HFFc6 (cell line): ENCODE measurements at places on chromosomes 12 and 14.

- DNase-seq, result no peak
These were observed 4.0 kb upstream of the CPNE6 start for GRCh38 chr14:24067133-24068082.

- no peak for DNase-seq
These were observed 128.0 kb downstream of the NDUFA12 start for GRCh38 chr12:94875525-94875924.

GRCh38 chr12:65948320-65949008 lies 124.2 kb downstream of the HMGA2 start:
- peak; percentile 89 for DNase-seq

DNA sequence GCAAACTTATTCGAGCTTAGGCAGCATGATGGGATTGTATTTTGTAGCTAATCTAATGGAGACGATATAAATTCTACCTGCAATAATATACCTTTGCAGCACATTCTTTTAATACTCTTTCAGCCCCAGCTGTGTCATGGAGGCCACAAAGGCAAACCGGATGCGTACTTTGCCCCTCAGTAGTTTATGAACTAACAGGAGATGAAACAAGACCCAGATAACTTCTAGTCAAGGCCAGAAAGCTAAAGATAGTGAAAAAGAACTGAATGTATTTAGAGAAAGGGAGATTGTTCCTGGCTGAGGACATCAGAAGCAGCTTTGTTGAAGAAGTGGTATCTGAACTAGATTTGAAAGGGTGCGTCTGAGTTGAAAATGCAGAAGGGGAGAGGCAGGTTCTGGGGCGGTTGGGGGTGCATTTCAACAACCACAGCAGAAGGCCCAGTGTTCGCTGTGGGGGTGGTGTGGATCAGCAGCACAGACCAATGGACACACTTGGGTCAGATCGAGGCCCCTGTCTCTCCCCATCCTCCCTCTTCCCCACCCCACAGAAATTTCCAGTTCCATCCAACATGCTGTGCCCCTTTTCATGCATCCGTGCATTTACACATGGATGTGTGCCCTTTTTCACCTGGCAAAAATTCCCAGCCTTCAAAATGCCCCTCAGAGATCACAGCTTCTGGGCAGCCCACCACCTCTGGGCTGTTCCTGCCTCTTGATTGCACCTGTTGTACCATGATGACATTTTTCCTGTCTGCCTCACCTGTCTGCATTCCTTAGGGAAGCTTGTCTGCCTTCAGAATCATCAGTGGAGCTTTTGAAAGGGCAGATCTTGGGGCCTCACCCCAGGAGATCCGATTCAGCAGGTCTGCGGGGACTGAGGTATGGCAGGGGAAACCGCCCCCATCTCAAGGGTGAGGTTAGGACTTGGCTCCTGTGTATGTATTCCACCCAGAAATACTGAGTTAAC lies 2.2 kb downstream of the ZNF839 start:
- no peak for DNase-seq

DNA sequence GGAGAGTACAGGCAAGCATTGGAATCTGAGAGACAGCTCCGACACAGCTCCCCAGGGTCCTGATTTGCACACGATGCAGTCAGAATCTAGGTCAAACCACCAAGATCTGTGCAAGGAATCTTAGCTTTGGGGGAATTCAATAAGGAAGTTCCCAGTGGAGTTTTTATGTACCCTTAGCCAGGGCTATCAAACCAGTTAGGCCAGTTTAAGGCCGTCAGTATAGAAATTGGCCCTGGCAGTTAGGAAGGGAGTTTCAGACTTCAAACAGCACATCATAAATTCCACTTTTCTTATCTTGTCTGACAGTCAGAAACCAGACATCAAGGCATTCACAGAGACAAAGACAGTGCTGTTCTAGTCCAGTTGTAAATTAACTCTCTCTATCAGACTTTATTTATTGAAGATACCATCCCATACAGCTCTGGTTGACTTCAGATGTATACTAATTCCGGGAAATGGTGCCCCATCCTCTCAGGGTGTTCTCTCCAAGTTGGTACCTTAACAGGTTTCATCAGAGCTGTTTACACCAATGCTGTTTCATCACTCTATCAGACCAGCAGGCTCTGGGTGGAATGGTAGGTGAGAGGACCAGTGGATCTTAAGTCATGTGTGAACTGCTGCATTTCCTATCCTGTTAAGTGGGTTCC lies 157.5 kb upstream of the ATF7IP start:
- DNase-seq, result no peak

- no peak for DNase-seq
These were observed 19.0 kb downstream of the SPRING1 start for GRCh38 chr12:116718655-116719454.

- DNase-seq, result no peak
These were observed 126.3 kb downstream of the RALGAPA1 start for GRCh38 chr14:35682802-35683201.

DNA sequence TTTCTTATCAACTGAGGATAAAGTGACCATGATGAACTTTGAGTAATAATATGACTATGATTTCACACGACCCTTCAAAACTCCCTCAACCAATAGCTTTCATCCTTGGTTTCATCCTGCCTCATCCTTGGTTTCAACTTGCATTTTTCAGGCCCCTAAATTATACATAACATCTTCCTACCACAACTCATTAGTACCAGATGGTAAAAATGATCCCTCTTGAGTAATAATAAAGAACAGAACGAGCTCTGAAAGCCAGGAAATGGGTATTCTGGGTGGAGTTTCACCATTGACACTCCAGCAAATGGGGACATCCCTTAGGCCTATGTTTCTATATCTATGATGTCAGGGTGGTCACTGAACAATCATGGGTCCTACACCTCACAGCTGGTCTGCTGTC lies 72.1 kb upstream of the LMNTD1 start:
- no peak for DNase-seq

DNA sequence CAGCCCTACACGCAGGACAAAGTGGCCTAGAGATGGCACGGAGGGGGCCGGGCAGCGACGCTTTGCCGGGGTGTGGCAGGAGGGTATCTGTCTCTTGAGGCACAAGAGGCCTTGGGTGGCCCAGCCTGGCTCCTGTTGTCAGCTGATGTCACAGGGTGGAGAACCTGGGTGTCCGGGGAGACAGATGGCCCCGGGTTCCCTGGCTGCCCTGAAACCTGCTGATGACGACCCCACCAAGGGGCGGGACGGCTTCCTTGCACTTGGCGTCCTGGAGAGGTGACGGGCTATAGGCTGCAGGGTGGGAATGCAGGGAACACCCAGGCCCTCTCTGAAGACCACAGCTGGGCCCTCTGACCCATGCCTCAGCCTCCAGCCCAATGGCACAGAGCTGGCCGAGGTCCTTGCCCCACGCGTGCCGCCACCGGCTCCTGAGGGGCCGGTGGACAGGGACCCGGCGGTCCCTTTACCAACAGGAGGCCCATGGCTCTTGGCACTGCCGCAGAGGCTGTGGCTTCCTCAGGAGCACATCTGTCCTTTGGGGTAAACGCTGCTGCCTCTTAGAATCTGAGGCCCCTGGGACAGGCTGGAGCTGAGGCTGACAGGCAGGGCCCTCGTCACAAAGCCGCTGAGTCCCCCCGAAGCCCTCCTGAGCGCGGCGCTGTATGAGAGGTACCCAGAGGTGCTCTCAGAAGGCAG lies 16.4 kb downstream of the TRMT61A start:
- DNase-seq, result no peak
